ENCODE measurements at places on chromosomes 5 and 9. TPM values are rescaled to one million over a fixed set of nuclear protein-coding genes. Genes with fewer than 3 reads are reported as not detected.

DNA sequence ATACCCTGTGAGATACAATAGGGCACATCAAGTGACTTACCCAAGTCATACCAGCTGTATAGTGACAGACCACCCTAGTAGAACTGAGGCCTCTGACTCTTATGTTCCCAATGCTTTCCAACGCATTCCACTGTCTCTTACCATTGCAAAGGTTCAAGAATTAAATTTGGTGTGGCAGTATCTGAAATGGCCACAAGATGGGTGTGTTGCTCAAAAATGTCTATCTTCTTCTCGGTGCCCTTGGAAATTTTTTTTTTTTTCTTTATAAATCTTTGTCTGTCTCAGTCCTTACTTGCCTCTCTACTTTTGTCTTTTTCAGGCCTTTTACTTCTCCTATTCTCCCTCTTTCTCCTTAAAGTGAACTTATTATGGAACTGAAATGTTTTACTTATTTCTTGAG lies 48.4 kb downstream of the GPR21 start:
- DNase-seq, result no peak

DNA sequence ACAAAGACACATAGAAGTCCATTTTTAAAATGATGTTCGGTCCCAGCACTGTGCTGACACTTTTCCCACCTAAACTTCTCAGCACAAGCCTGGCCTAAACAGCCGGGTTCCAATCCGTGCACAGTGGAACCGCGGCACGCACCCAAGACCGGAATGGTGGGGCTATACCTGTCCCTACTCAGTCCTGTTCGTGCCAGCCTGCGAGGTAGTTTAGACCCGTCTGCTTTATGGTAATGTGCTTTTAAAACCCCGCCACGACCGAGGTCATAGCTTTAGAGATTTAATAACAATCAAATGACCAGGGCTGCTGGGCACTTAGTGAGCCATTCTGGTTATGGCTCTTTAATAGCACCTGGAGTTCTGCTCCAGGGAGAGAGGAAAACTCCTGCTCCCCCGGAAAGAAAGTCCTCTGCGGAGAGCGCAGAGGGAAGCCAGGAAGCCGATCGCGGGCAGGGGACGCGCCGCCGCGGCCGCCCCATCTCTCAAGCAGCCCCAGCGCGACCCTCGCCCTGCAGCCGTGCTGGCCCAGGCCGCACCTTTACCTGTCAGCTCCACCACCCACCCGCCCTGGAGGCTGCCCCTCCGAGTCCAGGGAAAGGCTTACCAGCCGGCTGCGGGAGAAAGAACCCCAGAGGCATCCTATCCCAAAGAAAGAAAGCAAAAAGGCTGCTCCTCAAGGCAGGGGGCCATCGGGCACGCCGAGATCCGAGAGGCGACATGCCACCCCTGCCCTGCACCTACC lies 511 bp downstream of the ARL15 start:
- no peak for DNase-seq

GRCh38 chr9:124820698-124821623 lies 32.3 kb upstream of the WDR38 start:
- DNase-seq, result no peak

DNA sequence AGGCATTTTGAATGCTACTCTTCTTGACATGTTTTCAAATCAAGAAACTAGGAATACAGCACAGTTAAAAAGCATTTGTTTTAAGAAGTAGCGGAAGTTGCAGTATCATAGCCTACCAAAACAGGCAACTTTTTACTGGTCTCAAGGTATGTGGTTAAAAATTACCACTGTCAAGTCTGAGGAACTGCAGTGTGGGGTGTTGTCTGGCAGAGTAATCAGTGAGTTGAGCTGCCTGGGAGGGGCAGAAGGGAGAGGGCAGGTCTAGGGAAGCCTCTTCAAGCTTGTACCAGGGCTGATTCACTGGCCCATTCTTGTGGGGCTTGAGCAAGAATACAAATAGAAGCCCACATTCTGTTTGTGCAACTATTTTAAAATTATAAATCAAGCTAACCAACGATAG lies 42.4 kb upstream of the SV2C start:
- DNase-seq, result no peak

DNA sequence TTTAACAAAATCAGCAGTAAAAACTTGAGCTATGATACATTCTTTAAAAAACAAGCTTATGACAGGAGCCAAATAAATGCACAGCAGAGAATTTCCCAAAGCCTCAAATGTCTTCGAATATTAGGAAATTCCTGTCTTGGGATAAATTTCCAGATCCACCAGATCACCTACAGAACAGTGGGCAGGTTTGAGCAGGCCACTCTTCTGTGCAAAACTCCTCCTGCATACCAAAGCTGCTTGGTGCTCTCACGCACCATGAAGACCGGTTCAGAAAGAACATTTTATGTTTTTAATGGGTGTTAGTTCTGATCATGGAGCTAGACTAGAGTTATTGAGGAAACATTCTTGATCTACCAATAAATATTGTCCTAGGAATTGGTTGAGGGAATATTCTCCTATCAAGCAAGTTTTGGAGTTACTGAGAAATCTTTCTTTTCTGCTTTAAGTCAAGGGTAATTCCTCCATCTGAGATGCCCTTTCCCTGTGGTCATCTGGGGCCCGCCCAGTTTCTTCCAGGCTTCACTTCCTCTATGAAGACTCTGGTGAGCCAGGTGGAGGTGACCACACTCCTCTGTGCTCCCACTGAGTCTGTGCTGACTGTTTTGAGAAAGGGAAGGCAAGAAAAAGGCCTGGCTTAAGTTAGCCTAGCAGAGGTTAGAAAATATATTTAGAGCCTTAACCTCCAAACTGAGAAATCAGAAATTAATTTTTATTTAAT lies 17.9 kb downstream of the TNFSF15 start:
- DNase-seq, result no peak

- no peak for DNase-seq
Measured at GRCh38 chr5:135864503-135865435, 30.3 kb downstream of the SLC25A48 start.

DNA sequence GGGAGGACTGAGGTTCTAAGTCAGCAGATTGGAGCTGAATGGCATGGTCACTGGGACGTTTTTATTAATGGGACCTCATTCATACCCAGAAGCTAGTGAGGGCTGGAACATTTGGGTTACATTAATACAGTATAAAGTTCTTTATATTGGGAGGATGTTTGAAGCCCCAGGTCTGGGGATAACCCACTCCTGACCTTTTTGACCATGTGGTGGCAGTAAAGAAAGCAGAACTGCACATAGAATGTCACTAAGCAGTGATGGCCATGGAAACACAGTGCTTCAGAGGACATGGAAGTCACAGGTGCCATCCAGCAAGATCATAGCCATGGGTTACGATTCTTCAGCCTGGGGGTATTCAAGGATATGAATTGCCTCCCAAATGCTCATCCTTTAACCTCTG lies 176.0 kb downstream of the ATP10B start:
- no peak for DNase-seq

DNA sequence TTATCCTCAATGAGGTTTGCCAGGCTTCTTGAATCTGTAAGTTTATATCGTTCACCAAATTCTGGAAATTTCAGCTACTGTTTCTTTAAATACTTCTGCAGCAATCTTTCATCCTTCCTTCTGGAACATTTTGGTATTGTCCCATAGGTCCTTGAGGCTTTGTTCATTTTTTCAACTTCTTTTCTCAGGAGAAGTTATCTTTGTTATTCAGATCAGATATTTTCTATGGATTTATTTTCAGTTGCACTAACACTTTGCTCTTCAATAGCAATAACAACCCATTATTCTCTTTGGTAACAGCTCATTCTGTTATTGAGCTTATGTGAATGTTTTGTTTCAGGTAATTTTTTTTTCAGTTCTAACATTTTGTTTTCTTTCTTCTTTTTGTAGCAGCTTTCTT lies 13.5 kb downstream of the SNX2 start:
- DNase-seq, result no peak

- DNase-seq, result no peak
Measured at GRCh38 chr5:167247816-167248215, 1043.6 kb upstream of the WWC1 start.

DNA sequence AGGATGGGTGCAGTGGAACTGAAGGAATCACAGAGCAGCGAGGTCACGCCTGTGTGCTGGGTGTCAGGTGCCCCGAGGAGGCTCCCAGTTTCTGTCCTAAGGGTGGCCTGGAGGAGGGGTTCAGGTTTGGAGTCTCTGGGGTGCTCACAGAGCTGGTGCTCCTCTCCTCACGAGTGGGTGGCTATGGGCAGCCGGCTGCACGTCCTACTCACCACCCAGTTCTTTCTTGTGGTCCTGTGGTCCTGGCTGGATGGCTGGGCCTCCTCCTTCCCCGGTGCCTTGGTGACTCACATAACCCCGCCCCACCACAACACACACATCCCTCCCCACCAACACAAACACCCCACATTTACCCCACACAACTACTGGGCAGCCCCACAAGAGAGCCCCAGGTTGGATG lies 9.9 kb upstream of the PTGS1 start:
- no peak for DNase-seq

DNA sequence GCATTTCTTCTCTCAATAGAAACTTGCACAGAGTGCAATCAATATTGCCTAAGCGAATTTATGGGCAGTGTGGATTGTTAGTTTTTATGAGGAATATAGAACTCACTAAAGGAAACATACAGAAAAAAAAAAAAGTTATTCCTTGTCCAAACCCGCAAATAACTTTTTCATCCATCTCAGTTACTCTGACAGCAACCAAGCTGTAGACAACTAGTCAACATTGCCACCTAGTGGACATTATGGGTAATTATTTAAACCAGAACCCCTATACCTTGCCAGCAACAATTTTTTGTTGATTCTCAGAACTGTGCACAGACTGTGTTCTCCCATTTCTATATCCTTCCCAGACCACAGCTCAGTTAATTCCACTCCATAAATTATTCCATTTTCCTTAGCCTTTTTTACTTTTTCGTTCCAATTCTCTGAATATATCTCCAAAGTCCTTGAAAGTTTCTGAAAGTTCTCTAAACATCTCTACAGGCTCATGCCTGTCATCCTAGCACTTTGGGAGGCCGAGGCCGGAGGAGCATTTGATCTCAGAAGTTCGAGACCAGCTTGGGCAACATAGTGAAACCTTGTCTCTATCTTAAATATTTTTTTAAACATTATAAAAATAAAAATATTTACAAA lies 2.6 kb upstream of the AFAP1L1 start:
- DNase-seq, result no peak

GRCh38 chr5:113336975-113337374 lies 97.8 kb downstream of the TSSK1B start:
- DNase-seq, result no peak

DNA sequence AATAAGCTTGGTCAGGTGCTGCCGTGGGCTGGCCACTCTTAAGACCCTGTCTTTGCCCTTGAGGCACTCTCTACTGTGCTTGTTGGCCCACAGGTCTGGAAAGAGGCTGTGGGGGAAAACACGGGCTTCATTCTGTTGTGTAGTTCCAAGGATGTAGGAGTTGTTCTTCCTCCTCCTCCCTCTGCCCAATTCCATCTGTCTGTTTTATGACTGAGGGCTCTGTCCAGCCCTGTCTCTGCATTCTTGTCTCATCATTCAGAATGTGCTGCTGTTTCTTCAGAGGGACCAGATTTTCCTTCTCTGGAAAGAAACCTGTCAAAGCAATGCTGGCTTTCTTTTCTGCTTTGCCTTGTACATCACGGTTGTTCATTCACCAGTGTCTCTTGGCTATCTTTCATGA lies 84.1 kb downstream of the MAP1B start:
- no peak for DNase-seq

- no peak for DNase-seq
Measured at GRCh38 chr5:4929092-4929655, 211.0 kb upstream of the ADAMTS16 start.

The GFI1B gene
- not detected for total RNA-seq

The TAF11L6 gene
- total RNA-seq, result not detected

The AJM1 gene
- 1.3 TPM for total RNA-seq

The PLAC8L1 gene
- total RNA-seq, result not detected

Data from esophagus squamous epithelium (tissue), 5 donors.